Caco-2 (cell line): ENCODE measurements at places on chromosomes 1 and 21. TPM values are rescaled to one million over a fixed set of nuclear protein-coding genes. Genes with fewer than 3 reads are reported as not detected.
A peak's percentile ranks its signal among the peaks of the same experiment; 100 is the strongest.

SH3D21 gene
- 12.1 and 12.4 TPM in 2 replicates for total RNA-seq

RNF186 gene
- total RNA-seq: not detected in 2 replicates

HAPLN2 gene
- total RNA-seq: not detected in 2 replicates

MIXL1 gene
- total RNA-seq: not detected in 2 replicates

- no peaks in the 10 kb centered on the region for H3K27me3 ChIP-seq
- DNase-seq: no peak
- no peak overlapping the region for H3K27ac ChIP-seq
- H3K36me3 ChIP-seq: no peaks in the 10 kb centered on the region
- no peaks in the 10 kb centered on the region for H3K4me1 ChIP-seq
Measured at GRCh38 chr1:13462682-13463081, 51.1 kb downstream of the LRRC38 start.

GRCh38 chr1:20867062-20867461, 80.0 kb upstream of the HP1BP3 start:
- no peaks in the 10 kb centered on the region for H3K4me1 ChIP-seq
- DNase-seq: no peak
- no peak overlapping the region for H3K4me3 ChIP-seq
- no peak overlapping the region for H3K27ac ChIP-seq
- no peaks in the 10 kb centered on the region for H3K27me3 ChIP-seq

DNA sequence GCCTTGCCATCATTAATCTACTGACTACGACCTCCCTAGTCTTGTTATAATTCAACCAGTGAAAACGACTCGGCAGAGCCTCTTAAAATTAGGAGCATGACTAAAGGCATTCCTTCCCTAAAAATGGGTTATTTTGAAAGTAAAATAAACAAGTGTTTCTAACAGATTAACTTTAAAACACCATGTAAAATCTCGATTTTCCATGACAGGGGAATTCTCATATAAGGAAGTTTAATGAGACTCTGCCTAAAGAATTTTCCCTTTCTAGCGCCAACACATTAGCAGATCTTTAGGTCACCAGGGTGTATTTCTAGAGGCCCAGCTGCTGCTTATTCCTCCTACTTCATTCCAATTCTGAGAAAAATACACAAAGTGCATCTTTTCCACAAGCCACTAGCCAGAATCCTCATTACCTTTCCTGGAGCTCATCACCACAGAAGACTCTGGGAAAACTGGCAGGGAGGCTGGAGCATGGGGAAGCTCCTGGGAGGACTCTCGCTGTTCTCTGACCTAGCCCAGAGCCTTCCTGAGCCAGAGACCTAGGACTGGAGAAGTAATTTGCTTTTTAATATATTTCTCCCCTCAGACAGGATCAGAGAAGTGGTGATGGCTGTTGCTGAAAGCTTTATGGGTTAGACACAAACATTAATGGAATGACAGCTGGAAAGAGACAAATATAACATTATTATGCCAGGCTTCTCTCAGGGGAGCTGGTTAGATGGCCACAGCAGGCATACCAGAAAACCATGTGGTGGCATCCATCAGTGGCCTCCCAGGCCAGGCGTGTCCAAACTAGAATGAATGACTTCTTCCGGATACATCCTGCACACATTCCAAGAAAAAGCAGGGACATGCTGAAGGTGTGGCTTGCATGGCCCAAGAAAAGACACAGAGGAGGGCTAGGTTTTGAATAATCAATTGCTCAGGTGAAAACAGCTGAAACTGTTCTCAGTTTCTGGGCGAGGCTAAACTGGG, 63.6 kb upstream of the CTTNBP2NL start:
- no peaks in the 10 kb centered on the region; the same call in none of the 2 replicates for H3K27me3 ChIP-seq
- no peaks in the 10 kb centered on the region for H3K36me3 ChIP-seq
- H3K4me1 ChIP-seq: no peaks in the 10 kb centered on the region
- no peak for DNase-seq
- H3K27ac ChIP-seq: no peak overlapping the region

GRCh38 chr21:41678924-41679318, 87.9 kb downstream of the RIPK4 start:
- H3K27me3 ChIP-seq: no peaks in the 10 kb centered on the region
- H3K4me1 ChIP-seq: peaks cover 32% of the 10 kb centered on the region
- H3K27ac ChIP-seq: peak overlapping the region; percentile 96
- peak overlapping the region; percentile 29 for H3K4me3 ChIP-seq

DNA sequence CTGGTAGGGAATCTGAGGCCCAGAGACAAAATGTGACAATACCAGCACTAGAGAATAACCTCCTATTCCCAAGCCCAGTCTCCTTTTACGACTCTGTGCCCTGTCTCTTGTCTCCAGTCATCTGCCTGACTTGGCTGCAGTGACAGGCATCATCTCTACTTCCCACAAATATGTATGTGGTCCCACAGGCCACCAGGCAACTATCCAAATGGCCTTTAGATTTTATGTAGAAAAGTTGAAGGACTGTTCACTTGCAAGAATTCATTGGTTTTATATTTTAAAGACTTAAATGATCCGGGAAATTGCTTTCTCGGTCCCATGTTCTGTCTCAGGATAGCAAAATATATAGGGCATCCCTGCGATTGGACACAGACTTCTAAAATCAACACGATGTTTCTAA, 11.6 kb downstream of the KRTAP24-1 start:
- no peak overlapping the region for H3K27ac ChIP-seq
- no peak overlapping the region for H3K4me3 ChIP-seq
- H3K4me1 ChIP-seq: peaks cover 51% of the 10 kb centered on the region
- no peaks in the 10 kb centered on the region for H3K27me3 ChIP-seq

DNA sequence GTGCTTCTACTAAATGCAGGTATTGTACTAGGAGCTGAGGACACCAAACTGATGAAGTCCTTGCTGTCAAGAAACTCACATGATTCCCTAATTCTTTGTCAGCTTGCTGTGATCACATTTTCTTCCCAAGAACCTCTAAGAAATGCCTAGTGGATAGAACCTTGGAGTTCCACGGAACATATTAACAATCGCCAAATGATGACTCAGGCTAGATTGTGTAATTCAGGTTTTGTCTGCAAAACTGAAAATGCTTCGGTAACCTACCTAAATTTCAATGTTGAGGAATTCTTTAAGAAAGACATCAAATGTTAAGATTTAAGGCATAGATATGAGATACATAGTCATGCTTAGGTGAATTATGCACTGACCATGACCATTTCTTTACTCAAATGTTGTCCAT, 1.7 kb upstream of the GADD45A start:
- DNase-seq: no peak
- H3K27me3 ChIP-seq: no peaks in the 10 kb centered on the region
- peaks cover 34% of the 10 kb centered on the region for H3K4me1 ChIP-seq
- no peaks in the 10 kb centered on the region; the same call in 1 of the 2 replicates for H3K36me3 ChIP-seq
